ENCODE measurements at places on chromosomes 13 and 19.

- DNase-seq = no peak
These were observed 222.8 kb downstream of the PCDH20 start for GRCh38 chr13:61192826-61193225.

DNA sequence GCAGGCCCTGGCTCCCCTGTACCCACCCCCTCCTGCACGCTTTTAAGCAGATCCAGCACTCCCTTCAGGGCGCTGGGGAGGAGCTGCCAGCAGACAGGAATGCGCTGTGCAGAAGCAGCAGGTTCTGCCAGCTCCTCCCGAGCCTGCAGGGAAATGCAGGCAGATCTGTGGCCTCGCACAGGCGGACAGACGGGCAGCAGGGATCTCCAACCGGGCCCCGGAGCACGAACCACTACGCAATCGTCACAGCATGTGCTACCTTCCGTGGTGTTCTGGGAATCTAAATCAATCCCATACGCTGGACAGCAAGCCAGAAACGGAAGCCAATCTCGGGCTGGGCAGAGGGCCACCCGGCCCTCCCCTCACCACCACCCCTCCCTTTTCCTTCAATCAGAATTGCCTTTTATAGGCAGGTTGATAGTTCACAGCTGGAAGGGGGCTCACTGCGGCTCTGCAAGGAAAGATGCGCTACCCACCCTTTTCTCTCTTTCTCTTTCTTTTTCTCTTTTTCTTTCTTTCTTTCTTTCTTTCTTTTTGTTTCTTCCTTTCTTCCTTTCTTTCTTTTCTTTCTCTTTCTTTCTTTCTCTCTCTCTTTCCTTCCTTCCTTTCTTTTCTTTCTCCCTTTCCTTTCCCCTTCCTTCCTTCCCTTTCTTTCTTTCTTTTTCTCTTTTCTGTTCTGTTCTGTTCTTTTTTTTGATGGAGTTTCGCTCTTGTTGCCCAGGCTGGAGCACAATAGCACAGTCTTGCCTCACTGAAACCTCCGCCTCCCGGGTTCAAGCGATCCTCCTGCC, 99.9 kb downstream of the GNG7 start:
- DNase-seq = peak; percentile 48

GRCh38 chr19:46404055-46404752, 9.2 kb downstream of the CCDC8 start:
- no peak for DNase-seq

- no peak for DNase-seq
These were observed 54.0 kb upstream of the GPR183 start for GRCh38 chr13:99361197-99361596.

DNA sequence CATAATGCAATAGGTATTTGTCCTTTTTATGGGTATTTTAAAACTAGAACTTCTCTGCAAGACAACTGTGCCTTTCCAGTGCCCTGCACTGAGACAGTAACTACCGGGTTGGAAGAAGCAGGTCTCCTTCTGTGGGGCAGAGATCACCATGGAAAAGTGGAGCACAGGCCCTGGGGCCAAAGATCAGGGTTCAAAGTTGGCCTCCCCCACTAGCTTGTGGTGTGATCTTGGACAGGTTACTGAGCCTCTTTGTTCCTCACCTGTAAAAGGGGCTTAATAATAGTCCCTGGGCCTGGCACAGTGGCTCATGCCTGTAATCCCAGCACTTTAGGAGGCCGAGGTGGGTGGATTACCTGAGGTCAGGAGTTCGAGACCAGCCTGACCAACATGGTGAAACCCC, 68.3 kb downstream of the CEBPG start:
- no peak for DNase-seq

GRCh38 chr13:46491641-46492040, 61.3 kb upstream of the LRCH1 start:
- DNase-seq = no peak

- peak; percentile 6 for DNase-seq
These were observed 19.7 kb upstream of the POP4 start for GRCh38 chr19:29586401-29586800.
